ENCODE measurements at places on chromosomes 6 and 20.

GRCh38 chr20:57280221-57280620, 13.8 kb upstream of the BMP7 start:
- DNase-seq: no peak

- no peak for DNase-seq
Observed at GRCh38 chr20:45467861-45468260, 1.7 kb upstream of the WFDC2 start.

GRCh38 chr20:33399924-33400323, 1.4 kb downstream of the CDK5RAP1 start:
- no peak for DNase-seq

DNA sequence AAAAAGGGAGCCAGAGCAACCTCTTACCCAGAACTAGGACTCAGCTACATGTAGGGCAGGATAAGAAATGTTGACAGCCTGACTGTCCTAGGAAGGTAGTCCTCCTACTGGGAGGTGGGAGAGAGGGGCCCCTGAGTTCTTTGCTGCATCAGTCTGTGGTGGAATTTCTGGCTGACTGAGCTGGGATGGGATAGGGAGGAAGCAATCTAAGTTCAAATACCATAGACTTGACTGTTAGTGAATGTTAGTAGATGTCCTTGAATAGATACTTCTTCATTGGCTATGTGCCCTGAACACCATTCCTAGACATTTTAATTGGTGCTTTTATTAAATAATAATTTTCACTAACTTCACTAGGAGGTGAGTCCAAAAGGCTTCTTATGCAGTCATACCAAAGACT, 1343.6 kb upstream of the CITED2 start:
- no peak for DNase-seq

All from M059J (cell line).